ENCODE measurements at places on chromosomes 2 and 18. TPM values are rescaled to one million over a fixed set of nuclear protein-coding genes. Genes with fewer than 3 reads are reported as not detected.
A peak's percentile ranks its signal among the peaks of the same experiment; 100 is the strongest.

Gene CYTIP
- total RNA-seq: 1.1 TPM

Gene CXCR1
- total RNA-seq: 1.6 TPM

Gene KCNS3
- total RNA-seq: 2.4 TPM

Gene SIX2
- total RNA-seq: not detected

Gene NYAP2
- total RNA-seq: not detected

Gene GRP
- not detected for total RNA-seq

Gene LAMA3
- total RNA-seq: 5.0 TPM

Gene UGT1A5
- total RNA-seq: 3.0 TPM

Gene RESP18
- not detected for total RNA-seq

Gene SOWAHC
- total RNA-seq: 19.3 TPM

Gene POU3F3
- total RNA-seq: not detected

Gene RFX8
- not detected for total RNA-seq

Gene MTCL1
- 1.4 TPM for total RNA-seq

Gene PLEK
- 1.7 TPM for total RNA-seq

Gene GPR17
- not detected for total RNA-seq

- no peaks in the 10 kb centered on the region for H3K36me3 ChIP-seq
- no peak for DNase-seq
- H3K27ac ChIP-seq: no peak overlapping the region
Measured at GRCh38 chr2:30475542-30475941, 28.5 kb downstream of the LCLAT1 start.

GRCh38 chr2:231985823-231986261, 24.3 kb downstream of the DIS3L2 start:
- no peak for DNase-seq
- H3K36me3 ChIP-seq: no peaks in the 10 kb centered on the region
- H3K4me3 ChIP-seq: no peak overlapping the region
- no peaks in the 10 kb centered on the region for H3K4me1 ChIP-seq
- H3K27ac ChIP-seq: no peak overlapping the region

DNA sequence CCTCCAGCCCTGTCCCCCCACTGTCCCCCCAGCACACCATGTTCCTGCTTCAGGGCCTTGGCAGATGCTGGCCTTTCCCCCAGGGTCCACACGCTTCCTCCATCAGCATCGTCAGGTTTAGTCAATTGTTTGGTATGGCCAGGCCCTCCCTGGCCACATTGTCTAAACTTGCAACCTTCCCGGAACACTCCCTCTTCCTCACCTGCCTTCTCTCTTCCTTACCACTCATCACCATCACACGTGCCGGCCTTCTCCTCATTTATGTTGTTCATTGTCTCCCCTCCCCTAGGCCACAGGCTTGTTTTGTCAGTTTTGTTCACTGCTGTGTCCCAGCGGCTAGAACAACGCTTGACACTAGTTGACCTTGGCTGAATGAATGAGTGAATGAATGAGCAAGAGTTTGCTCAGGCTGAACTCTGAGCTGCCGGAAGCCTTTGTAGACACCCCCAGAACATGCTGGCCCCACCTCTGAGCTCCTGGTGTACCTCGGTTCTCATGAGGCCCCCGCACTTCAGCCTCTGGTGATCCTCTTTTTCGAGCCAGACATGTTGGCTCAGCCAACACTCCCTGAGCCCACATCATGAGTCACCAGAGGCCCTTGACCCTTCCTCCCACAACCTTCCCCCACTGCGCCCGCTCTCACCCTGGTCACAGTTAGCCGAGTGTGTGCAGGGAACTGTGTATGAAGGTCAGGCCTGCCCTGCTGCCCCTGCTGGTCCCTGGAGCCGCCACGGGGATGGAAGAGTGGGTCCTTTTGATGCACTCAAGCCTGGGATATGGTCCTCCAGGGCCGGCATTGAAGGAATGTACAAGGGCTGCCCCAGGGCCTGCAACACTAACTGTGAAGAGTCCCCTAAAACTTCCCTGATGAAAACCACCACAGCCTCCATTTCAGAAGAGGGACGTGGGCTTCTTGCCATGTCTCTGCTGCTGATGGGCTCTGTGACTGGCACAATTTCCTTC, 57.5 kb downstream of the HS1BP3 start:
- peak overlapping the region; percentile 30 for H3K4me3 ChIP-seq
- no peaks in the 10 kb centered on the region for H3K27me3 ChIP-seq
- H3K36me3 ChIP-seq: no peaks in the 10 kb centered on the region
- peak overlapping the region; percentile 28 for H3K27ac ChIP-seq

GRCh38 chr2:112666761-112667122, 21.0 kb downstream of the SLC20A1 start:
- no peak for DNase-seq
- H3K4me1 ChIP-seq: peaks cover 12% of the 10 kb centered on the region
- no peak overlapping the region for H3K4me3 ChIP-seq
- no peaks in the 10 kb centered on the region for H3K27me3 ChIP-seq

- H3K36me3 ChIP-seq: no peaks in the 10 kb centered on the region
- H3K27ac ChIP-seq: peak overlapping the region; percentile 29
- no peak overlapping the region for H3K4me3 ChIP-seq
- H3K27me3 ChIP-seq: no peaks in the 10 kb centered on the region
Measured at GRCh38 chr2:113078350-113078839, 10.6 kb downstream of the IL1F10 start.

- DNase-seq: no peak
- H3K27ac ChIP-seq: peak overlapping the region; percentile 84
- H3K4me3 ChIP-seq: no peak overlapping the region
- H3K4me1 ChIP-seq: no peaks in the 10 kb centered on the region
Measured at GRCh38 chr2:189549449-189549832, 31.1 kb downstream of the SLC40A1 start.

DNA sequence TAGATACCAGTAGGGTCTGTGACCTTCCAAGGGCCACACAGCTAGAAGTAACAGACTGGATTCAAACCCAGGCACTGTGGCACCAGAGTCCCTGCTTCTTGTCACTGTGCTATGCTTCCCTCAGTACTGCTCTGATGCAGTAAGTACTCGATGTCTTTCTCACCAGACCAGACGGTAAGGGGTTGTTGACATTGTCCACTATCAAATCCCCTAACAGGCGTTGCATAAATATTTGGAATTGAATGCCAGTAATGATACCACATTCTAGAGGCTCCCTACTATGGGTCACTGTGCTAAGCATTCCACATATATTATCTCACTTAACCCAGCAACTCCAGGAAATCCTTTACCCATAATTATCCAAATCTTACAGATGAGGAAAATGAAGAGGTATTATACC, 223.1 kb downstream of the C1D start:
- no peak overlapping the region for H3K4me3 ChIP-seq
- H3K27ac ChIP-seq: no peak overlapping the region

DNA sequence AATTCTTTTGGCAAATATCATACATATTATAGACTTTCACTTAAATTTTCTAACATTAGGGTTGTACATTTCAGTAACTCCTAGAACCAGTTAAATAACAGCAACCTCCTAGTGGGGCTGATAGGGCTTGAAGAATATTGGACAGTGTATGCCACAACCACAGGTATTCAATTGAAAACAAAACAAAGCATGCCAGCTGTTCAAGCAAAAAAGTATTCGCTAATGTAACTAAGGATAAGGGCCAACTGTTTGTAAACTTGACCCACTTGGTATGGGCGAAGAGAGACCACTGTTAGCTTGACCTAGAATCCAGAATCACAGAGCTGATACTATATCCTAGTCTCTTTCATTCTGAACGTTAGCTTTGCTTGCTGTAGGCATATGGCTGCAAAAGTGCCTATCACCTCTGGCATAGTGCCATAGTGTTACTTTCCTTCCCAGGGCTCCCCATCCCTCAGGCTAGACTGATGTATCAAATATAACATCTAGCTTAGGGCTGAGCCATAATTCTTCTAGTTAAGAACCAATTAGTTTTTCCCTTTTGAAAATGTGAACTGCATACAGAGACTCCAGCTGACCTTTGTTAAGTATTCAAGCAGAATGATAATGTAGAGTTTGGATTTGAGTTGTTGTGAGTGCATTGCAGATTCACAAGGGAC, 458.8 kb upstream of the NRXN1 start:
- H3K4me3 ChIP-seq: no peak overlapping the region
- H3K36me3 ChIP-seq: no peaks in the 10 kb centered on the region
- DNase-seq: no peak
- H3K4me1 ChIP-seq: no peaks in the 10 kb centered on the region
- no peak overlapping the region for H3K27ac ChIP-seq
- no peaks in the 10 kb centered on the region for H3K27me3 ChIP-seq

DNA sequence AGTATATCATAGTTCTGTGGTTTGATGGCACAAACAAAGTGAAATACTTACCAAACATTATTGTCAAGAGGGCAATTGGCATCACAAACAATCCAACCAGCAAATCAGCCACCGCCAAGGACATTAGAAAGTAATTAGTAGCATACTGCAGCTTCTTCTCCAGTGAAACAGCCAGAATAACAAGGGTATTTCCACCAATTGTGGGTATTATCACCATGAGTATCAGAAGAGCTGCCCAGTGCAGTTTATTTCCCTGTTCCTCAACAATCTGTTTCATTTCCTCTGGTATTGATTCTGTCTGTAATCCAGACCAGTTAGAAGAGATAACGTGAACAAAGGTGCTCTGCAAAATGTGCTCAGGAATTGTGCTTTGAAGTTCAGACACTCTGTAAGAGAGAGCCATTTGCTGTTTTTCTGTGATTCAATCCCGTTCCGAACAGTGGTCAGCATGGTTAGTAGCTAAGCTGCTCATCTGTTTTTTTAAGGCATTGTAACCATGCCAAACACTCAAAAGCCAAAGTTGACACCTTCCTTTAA, 1.4 kb downstream of the HTR2B start:
- no peaks in the 10 kb centered on the region for H3K27me3 ChIP-seq
- no peak overlapping the region for H3K4me3 ChIP-seq
- no peaks in the 10 kb centered on the region for H3K36me3 ChIP-seq

GRCh38 chr2:86213699-86214502, 14.6 kb downstream of the MRPL35 start:
- no peaks in the 10 kb centered on the region for H3K4me1 ChIP-seq
- peak overlapping the region; percentile 52 for H3K27ac ChIP-seq

- H3K4me3 ChIP-seq: no peak overlapping the region
- peaks cover 22% of the 10 kb centered on the region for H3K4me1 ChIP-seq
- no peaks in the 10 kb centered on the region for H3K36me3 ChIP-seq
Measured at GRCh38 chr2:112829101-112829960, 7.2 kb downstream of the IL1B start.

DNA sequence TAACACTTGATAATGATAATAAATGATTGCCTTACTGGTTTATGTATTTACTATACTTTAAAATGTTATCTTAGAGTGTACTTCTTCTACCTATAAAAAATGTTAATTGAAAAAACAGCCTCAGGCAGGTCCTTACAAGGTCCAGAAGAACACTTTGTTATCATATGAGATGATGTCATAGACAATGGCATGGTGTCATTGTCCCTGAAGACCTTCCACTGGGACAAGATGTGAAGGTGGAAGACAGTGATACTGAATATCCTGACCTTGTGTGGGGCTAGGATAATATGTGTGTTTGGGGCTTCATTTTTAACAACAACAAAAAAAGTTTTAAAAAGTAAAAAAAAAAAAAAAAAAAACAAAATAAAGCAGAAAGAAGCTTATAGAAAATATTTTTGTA, 342.2 kb upstream of the KYNU start:
- no peaks in the 10 kb centered on the region for H3K36me3 ChIP-seq
- DNase-seq: no peak
- H3K4me1 ChIP-seq: no peaks in the 10 kb centered on the region
- H3K27ac ChIP-seq: no peak overlapping the region
- no peaks in the 10 kb centered on the region for H3K27me3 ChIP-seq

- peaks cover 10% of the 10 kb centered on the region for H3K4me1 ChIP-seq
- H3K27ac ChIP-seq: no peak overlapping the region
- H3K27me3 ChIP-seq: no peaks in the 10 kb centered on the region
- peaks cover 6% of the 10 kb centered on the region for H3K36me3 ChIP-seq
Measured at GRCh38 chr2:237774811-237775553, 23.6 kb upstream of the RBM44 start.

- H3K36me3 ChIP-seq: no peaks in the 10 kb centered on the region
Measured at GRCh38 chr2:97713296-97714083, at the start of gene ZAP70. Gene ZAP70 (plus strand): TSS chr2:97713576. CDS start chr2:97724037, 10,461 bp downstream.

DNA sequence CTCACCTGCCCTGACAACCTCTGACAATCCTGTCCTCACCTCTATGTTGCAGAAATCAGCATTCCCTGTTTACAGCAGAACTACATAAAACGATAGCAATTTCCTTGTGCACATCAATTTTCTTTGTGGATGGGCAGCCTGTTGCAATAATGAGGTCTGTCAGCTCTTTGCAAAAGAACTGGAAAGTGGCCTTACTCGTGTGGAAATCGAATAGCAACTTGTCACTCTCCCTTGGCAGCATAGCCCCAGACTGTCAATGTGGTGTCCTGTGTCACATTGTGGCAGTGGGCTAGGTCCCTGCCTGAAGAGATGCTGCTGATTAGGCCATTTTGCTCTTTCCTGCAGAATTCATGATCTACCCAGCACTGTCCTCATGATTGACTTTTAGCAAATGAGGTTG, 531.9 kb downstream of the CCDC85A start:
- DNase-seq: no peak
- no peak overlapping the region for H3K4me3 ChIP-seq
- H3K36me3 ChIP-seq: no peaks in the 10 kb centered on the region
- no peaks in the 10 kb centered on the region for H3K4me1 ChIP-seq
- no peak overlapping the region for H3K27ac ChIP-seq

- H3K27me3 ChIP-seq: no peaks in the 10 kb centered on the region
- no peak overlapping the region for H3K27ac ChIP-seq
Measured at GRCh38 chr2:25757906-25758305, 84.5 kb upstream of the DTNB start.

GRCh38 chr2:209460151-209460761, 36.4 kb downstream of the MAP2 start:
- H3K27ac ChIP-seq: no peak overlapping the region
- no peaks in the 10 kb centered on the region for H3K4me1 ChIP-seq
- no peaks in the 10 kb centered on the region for H3K27me3 ChIP-seq
- no peak for DNase-seq

GRCh38 chr2:100785626-100786296, 34.2 kb upstream of the NPAS2 start:
- H3K36me3 ChIP-seq: no peaks in the 10 kb centered on the region
- no peak for DNase-seq
- H3K4me1 ChIP-seq: peaks cover 4% of the 10 kb centered on the region
- no peak overlapping the region for H3K4me3 ChIP-seq
- H3K27ac ChIP-seq: no peak overlapping the region

- H3K36me3 ChIP-seq: no peaks in the 10 kb centered on the region
- DNase-seq: no peak
- H3K27me3 ChIP-seq: no peaks in the 10 kb centered on the region
- H3K4me3 ChIP-seq: no peak overlapping the region
- H3K4me1 ChIP-seq: no peaks in the 10 kb centered on the region
Measured at GRCh38 chr2:76672798-76673197, 849.4 kb downstream of the LRRTM4 start.

GRCh38 chr2:232551250-232551638, 755 bp downstream of the EIF4E2 start:
- H3K27me3 ChIP-seq: no peaks in the 10 kb centered on the region
- peak overlapping the region; percentile 99 for H3K27ac ChIP-seq
- H3K4me1 ChIP-seq: peaks cover 26% of the 10 kb centered on the region
- no peak for DNase-seq
- H3K36me3 ChIP-seq: no peaks in the 10 kb centered on the region
- H3K4me3 ChIP-seq: peak overlapping the region; percentile 94

DNA sequence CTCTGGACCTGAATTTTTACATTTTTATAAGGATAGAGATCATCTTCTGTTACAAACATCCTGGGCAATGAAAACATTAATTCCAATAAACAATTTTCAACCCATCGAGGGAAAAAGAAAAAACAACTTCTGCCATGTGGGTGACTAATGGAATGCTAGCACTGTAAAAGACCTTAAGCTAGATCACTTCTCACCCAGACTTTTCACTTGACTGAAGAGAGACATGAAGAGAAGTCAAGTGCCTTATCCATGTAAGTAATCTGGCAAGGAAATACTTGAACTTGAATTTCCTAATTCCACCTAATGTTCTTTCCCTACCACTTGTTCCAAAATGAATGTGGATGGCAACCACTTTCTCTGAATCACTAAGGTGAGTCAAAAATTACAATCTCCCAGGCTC, 98.3 kb upstream of the ACVR1C start:
- DNase-seq: no peak
- no peak overlapping the region for H3K27ac ChIP-seq

All from right lobe of liver (tissue), 6 donors.